Astrocyte of the spinal cord (primary cell): ENCODE measurements at places on chromosomes 11 and 22.

DNA sequence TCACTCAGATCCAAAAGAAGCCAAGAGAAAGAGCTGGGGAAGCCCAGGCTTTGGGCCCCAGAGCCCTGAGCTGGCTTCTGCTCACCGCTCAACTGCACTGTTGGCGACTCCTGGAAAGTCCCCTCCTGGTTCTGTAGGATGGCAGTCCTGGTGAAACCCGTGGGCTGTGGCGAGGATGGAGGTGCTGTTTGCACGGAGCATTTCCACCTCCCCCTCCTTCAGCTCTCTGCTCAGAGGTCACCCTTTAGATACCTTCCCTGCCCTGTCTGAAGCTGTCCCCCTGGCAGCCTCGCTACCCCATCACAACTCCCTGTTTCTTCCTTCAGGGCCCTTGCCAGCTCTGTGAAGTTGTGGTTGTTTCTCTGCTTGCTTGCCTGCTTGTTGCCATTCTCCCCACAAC, 97.8 kb downstream of the MYO18B start:
- DNase-seq, result no peak

DNA sequence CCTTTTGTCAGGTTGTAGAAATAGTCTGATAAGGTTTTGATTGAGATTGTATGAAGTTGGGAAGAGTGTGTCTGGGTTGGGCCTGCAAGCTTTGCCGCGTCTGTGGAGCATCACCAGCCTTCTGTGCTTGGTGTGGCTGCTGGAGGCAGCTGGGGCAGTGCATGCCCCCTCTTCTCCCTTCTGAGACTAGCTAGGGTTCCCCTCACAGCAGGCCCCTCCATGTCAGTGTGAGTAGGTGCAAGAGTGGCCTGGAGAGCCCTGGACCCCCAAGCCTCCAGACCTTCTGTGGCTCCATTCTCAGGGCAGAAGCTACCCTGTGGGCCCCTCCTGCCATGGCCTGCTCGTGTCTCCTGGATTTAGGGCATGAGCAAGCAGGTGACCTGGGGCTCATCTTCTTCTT, 914.2 kb downstream of the TBC1D22A start:
- no peak for DNase-seq

DNA sequence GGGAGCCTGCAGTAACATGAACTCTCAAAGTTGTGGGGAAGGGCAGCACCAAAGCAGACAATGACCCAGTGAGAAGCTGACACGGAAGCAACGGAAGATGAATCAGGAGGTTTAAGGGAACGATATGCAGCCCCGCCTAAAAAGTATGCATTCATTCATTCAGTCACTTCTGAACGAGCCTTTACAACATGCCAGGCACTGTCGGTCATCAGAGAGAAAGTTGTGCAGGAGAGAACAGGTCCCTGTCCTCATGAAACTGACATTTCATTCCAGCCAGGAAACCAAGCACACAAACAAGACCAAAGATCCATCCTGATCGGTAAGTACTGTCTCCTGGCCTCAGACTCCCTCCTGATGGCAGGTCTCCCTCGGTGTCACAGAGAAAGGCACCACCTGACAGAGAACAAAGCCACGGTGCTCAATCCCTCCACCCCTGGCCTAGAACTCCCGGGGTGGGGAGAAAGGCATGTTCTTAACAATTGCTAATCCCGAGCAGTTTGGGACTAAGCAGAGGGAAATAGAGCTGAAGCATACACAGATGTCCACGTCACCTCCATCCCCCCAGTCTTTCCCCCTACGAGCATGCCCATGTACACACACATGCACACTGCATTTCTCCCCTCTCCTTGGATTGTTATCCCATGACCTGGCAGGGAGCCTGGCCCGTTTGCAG, 49.3 kb downstream of the LRFN4 start:
- DNase-seq, result no peak

GRCh38 chr11:833114-833791, 501 bp downstream of the CD151 start:
- no peak for DNase-seq

DNA sequence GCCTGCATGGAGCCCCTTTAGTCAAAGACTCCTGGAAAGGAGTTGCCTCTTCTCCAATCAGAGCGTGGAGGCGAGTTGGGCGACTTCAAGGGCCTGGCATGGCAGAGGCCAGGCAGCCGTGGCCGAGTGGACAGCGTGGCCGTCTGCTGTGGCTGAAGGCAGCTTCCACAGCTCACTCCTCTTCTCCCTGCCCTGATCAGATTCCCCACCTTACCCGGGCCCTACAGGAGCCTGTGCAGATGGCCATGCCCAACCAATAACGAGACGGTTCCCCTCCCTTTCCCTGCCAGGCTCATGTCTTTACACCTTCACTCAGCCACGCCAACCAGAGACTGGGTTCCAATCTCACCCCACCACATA, 20.0 kb upstream of the SLC22A12 start:
- DNase-seq, result no peak

DNA sequence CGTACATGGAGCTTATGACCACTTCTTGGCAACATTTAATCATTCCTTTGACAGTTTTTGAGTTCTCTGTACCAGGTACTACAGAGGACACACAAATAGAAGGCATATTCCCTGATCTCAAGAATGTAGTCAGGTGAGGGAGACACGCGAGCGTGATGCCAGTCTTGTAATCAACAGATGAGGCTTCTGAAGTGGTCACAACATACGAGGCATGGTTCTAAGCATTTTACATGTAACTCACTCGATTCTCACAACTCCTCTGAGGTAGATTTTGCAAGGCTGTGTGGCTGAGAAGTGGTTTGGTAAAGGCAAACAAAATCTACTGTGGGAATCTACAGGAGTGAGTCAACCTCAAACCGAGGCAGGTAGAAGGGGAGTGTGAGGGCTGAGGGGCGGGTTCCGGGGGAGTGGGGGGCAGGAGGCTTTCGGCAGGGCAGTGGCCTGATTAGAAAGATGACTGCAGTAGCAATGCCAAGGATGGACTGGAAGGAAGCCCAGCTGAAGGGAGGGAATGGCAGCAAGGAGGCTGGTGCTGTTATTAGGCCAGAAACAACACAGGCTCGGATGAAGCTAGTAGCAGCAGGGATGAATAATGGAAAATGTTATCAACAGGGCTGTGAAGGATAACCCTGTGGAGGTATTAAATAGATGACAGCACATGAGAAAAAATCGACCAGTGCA, 63.8 kb downstream of the ST14 start:
- DNase-seq, result no peak

DNA sequence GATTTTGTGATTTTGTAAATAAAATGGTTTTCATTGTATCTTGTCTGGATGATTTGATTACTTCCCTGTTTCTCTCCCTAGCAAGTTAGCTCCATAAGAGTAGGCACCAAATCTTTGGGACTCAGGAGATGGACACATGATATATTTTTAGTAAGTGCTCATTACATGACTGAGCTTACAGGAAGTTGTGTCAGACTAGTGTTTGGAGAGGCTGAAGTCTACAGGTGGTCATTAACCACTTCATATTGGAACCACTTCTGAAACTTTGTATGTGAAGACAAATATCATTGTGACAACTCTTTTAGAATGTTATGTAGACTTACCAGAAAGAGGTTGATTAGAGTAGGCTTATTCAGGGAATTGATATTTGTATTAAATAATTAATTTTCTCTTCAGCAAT, 19.1 kb downstream of the ARHGAP42 start:
- no peak for DNase-seq

- no peak for DNase-seq
Observed at GRCh38 chr11:11230802-11231562, 122.1 kb downstream of the CSNK2A3 start.

- DNase-seq, result peak; percentile 91
Observed at GRCh38 chr11:128488471-128488870, 98.9 kb downstream of the ETS1 start.

DNA sequence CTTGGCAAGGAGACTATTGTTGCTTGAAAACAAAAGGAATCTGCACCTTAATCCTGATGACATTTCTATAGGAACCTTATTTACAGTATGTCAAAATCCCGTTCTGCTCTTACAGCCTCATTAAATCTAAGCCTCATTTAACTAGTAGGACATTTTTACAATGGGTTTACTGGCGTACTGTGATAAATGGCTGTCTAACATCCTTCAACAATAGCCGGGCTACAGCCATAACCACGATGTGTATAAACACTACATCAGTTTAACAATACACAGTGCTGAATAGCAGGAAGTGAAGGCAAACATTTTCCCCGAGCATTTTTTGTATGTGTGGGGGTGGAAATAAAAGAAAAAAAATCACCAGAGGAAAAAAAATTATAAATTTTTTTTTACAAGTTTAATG, 131.2 kb downstream of the ARL14EP start:
- DNase-seq, result no peak

DNA sequence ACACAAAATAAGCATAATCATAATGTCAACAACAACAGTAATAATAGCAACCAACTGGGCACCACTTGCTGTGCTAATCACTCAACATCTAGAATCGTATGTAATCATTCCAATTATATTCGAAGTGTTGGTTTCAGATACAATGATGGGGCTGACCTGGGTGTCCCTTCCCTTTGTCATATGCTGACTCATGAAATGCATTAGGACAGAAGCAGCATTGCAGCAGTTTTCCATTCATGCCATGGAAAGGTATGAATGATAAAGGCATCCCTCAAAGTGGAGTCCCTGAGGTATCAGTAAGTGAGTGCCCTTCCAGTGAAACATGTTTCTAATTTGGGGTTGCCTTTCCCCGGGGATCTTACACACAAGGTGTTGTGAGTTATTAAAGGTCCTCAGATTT, 46.3 kb upstream of the ANO3 start:
- no peak for DNase-seq

GRCh38 chr22:39254789-39255298, 10.1 kb upstream of the PDGFB start:
- peak; percentile 32 for DNase-seq

GRCh38 chr11:77054084-77054483, 12.7 kb upstream of the CAPN5 start:
- DNase-seq, result no peak

- DNase-seq, result peak; percentile 32
Observed at GRCh38 chr11:72333661-72334060, 89.7 kb upstream of the PHOX2A start.

GRCh38 chr22:29569011-29569678, 11.8 kb downstream of the NIPSNAP1 start:
- DNase-seq, result no peak

DNA sequence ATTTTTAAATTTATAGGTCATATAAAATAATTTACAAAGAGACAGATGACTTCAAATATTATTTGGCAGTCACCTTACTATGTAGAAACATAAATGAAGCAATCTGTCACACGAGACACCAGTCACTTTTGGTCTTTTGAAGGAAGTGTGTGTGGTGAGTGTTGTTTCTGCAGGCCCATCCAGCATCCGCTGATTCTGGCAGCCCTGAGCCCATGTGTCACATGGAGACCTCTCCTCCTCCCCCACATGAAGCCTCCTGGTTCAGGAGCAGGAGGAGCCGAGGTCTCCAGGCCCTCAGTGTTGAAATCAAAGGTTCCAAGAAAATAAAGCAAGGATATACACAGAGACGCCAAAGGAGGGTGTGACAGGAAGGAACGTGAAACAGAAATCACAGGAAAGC, 60.1 kb downstream of the ARFGAP3 start:
- DNase-seq, result no peak

DNA sequence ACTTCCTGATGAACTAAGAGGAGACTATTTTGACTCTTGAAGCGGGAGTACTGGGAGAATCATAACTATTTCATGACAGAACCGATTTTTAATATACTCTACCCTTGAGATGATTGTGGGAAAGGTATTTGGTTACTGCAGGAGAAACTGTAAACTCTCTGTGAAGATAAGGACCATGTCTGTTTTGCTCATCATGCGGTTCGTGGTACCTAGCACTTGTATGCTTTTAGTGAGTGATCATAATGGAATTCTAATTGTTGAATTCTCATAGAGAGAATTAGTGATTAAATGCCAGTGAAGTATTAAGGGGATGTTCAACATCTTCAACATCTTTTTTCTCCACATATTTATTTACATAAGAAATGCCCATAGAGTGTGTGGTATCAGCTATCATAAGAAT, 11.4 kb downstream of the AASDHPPT start:
- peak; percentile 32 for DNase-seq

DNA sequence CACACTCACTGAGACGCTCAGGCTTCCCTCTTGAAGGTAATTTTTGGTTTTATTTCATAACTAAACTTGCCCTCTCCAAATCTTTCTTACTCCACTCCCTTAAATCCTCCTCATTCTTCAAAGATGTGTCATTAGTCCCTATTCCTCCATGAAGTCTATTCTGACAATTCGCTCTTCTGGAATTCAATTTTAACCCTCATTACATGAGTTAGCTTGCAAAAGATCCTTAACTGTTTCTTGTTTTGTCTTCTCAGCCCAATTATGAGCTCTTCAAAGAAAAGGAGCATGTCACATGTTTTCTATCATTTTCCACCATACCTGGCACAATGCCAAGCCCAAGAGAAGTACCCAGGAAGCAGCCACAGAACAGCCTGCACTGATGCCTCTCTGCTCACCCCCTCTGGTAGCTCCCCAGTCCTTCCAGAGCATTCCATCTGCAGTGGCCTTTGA, 13.0 kb downstream of the GALNT18 start:
- no peak for DNase-seq

DNA sequence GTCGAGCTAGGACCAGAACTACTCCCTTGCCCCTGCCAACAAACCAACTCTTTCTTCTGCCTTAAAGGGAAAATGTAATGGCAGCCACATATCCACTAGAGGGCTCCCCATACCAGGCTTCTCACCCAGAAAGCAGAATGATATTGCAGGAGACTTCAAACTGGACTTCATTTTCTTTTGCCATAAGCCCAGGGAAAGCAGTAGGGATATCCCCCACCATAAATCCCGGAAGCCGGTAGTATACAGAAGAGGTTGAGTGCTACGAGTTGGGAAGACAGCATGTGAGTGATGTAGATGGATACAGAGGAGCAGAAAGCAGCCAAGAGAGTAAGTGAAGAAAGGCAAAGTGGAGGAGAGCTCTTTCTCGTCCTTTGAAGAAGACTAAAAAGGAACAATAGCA, 12.1 kb downstream of the PLAAT5 start:
- peak; percentile 84 for DNase-seq

GRCh38 chr22:22737590-22737989, 93.2 kb downstream of the GGTLC2 start:
- DNase-seq, result no peak

DNA sequence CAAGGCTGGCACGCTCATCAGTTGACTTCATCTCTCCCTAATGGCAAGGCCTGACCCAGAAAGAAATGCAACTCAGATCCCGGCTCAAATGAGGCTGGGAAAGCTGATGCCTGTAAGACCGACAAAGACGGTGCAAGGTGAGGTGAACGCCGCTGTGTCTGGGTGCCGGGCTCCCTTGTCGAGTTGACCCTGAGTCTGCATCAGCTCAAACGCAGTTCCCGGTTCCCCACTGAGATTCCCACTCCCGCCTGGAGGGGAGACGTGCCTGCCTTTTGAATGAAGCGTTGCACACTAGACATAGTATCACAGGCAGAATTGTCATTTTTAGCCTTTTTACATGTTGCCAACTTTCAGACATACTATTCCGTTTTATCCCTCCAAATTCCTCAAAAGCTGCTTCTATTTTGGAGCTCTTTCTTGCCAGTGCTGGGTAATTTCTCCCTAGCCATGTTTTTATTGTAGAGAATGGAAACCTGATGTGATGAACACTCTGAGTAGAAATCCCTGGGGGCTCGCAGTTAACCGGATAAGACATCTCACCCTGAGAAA, 831 bp upstream of the TP53AIP1 start:
- DNase-seq, result no peak
